ENCODE measurements at places on chromosomes 1 and 21. TPM values are rescaled to one million over a fixed set of nuclear protein-coding genes. Genes with fewer than 3 reads are reported as not detected.
A peak's percentile ranks its signal among the peaks of the same experiment; 100 is the strongest.

DNA sequence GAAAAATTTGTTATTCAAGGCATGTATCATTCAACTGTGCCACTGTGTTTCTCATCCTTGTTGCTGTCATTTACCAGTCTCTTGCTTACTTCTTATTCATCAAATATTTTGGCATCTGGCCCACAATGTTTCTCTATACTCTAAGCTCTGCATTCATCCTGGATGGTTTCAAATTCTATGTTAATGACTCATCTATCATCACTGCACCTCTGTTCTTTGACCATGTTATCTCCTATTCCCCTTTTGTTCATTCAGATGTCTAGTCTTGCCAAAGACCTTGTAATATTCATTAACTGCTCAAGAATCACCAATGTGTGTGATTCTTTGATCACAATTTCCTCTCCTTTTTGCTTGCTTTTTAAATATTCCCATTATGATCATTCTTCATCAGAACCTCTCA is 54.6 kb upstream of the PRKACB start:
- DNase-seq, result peak; percentile 65

DNA sequence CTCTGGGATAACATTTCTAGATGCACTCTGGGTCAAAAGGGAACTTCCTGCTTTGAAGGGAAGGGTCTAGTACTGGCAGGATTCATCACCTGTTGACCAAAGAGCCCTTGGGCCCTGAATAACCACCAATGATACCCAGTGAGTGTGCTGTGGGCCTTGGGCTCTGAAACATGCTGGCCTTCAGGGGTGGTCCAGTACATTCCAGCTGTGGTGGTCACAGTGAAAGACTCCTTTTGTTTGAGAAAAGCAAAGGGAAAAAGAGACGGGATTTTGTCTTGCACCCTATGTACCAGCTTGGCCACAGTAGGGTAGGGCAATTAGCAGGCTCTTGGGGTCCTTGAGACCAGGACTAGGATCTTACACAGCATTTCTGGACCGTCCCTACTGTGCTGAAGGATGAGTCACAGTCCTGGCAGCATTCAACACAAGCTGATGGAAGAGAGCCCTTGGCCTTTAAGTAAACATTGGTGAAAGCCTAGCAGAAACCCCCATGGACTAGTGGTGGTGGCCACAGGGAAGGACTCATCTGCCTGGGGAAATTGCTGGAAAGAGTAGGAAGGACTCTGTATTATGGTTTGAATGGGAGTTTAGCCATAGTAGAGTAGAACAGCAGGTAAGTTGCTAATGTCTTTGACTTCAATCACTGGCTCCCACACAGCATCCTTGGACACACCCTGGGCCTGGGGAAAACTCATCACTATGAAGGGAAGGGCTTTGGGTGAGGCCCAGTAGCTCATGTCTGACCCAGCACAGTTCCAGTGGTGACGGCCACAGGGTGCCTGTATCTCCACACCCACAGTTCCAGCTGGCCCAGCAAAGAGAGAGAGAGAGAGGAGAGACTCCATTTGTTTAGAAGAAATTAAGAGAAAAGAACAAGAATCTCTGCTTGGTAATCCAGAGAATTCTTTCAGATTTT is 87.5 kb downstream of the COL24A1 start:
- DNase-seq, result no peak

DNA sequence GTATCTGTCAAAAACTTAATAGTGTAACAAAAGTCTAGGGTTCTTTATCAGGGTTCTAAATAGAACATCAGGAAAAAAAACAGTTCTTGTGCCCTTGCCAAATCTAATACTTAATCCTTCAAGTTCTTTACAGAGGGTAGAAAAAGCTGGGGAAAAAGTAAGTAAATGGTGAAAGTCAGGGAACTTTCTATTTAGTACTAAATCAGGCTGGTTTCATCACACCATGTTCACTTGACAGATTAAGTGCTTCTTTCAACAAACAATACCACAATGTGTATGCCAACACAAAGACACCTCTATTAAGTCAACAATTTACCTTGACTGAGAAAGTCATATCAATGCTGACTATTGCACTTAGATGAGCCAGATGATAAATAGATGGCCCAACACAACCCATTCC is 9.7 kb downstream of the DBT start:
- DNase-seq, result no peak

The ELOVL1 gene
- total RNA-seq, result 184 TPM

GRCh38 chr1:229380536-229381160 is 37.8 kb upstream of the CCSAP start:
- no peak for DNase-seq

The ELAPOR1 gene
- 0.88 TPM for total RNA-seq

GRCh38 chr1:30257742-30258380 is 465.5 kb downstream of the MATN1 start:
- DNase-seq, result no peak

The SLC1A7 gene
- 0.09 TPM for total RNA-seq

DNA sequence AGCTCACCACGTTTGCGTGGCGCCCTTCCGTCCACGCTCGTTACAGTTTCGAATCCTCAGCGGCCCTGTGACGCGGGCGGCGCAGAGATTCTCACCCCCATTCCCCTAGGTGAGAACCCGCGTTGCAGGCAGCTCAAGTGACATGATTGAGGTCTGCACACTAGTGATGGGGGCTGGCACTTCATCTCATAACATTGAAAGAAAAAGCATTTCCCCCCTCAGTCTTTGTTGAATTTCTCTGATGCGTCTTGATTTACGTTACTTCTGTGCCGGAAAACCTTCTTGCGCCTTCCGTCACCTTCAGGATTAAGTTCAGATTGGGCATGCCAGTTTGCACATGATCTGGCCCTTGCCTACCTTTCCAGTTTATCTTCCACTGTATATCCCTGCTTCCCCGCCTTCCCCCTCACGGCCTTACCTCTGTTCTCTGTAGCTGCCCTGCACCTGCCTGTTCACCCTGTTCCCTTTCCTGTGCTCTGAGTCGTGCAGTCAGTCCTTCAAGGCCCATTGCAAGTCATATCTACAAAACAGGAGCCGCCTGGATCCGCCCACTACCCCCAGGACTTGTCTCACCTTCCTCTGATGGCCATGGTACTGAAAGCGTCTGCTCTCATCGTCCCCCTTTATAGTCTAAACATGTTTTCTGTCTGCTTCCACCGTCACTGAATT is 1.1 kb downstream of the CTPS1 start:
- peak; percentile 25 for DNase-seq

The FMO2 gene
- not detected for total RNA-seq

DNA sequence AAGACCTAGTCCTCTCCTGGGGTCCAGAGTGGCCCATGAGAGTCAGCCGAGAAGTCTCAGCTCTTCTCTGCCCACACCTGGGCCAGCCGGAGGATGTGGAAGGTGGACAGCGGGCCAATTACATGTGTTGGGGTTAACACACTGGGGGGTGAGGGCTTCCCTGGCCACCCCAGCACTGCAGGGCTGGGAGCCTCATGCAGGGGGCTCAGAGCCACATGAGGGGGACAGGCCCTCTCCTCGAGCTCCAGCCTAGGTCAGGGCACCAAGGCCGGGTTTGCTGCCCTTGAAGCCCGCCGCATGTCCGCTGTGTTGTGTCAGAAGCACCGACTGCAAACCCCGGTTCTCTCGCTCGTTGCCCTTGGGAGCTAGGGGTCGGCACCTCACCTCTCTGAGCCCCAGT is 30.5 kb downstream of the LHX4 start:
- DNase-seq, result no peak

The CFHR1 gene
- total RNA-seq, result not detected

The ATAD3C gene
- total RNA-seq, result not detected

The CATSPERE gene
- total RNA-seq, result 0.43 TPM

The SHE gene
- not detected for total RNA-seq

DNA sequence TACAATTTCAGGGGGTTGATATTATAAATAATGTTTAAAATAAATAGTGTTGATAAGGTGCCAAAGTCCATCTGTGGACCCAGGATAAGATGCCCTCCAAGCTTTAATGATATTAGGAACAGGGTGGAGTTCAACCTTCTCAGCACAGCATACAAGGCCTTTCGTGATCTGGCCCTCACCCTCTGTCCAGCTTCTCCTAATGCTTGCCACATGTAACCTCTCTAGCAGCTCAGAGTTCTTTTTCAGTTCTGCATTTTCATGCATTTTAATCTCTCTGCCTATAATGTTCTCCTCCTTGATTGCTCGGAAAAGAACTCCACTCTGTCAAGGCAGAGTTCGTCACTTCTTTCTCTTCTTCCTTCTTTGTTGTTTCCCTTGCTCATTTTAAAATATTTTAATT is 21.4 kb upstream of the SMAP2 start:
- DNase-seq, result no peak

The S100A3 gene
- total RNA-seq, result 3.4 TPM

- DNase-seq, result no peak
Measured at GRCh38 chr21:34864370-34865149, 184.5 kb downstream of the RUNX1 start.

DNA sequence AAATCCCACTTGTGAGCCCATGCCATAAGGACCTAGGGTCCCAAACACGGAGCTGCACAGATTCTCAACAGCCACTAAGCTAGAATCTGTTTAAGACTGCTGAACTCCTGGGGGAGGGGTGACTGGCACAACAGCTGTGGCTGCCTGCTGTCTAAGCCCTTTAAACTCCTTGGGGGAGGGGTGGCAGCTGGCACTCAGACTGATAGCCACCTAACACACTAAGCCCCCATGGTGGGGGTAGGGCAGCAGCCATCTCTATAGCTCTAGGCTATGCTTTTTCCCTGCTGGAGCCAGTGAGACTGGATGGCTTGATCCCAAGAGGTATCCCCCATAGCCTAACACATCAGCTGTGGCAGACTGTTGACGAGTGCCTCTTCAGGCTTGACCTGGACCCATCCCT is 73.3 kb upstream of the FMO3 start:
- DNase-seq, result no peak

DNA sequence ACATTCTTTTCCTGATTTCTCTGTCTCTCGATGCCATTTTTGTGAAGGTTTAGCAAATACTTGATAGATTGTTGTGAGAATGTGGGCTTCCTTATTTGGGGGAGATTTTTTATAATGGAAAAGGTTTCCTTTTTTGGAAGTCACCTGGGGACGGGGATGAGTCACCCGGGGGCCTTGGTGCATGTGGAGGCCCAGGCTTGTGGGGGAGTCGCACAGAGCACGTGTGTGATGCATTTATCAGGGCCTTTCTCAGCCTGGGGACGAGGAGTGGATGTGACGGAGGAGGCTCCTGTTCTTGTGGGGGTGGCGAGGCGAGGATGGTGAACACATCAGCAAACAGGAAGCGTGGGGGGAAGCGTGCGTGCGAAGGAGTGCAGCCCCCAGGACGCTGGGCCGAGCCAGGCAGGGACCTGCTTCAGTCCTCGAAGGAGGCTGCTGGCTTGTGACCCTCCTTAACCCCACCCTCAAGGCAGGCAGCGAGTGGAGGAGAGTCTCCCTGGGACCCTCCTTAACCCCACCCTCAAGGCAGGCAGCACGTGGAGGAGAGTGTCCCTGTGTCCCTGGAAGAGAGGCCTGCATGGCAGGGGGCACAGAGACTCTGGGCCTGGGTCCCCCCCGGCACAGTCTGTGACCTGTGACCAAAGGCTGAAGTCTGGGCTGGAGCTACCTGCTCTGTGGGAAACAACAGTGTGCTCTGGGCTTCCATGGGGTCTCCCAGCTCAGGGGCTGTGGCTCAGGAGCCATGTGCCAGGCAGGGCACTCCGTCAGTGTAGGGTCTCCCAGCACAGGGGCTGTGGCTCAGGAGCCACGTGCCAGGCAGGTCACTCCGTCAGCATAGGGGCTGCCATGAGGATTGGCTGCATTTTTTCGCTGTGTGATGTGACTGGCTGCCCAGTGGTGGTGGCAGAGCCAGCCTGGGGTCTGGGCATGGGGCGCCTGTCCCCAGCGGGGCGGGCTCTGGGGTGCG is 57.2 kb downstream of the AGPAT3 start:
- DNase-seq, result no peak
